ENCODE measurements at places on chromosomes 5 and 9. TPM values are rescaled to one million over a fixed set of nuclear protein-coding genes. Genes with fewer than 3 reads are reported as not detected.
A peak's percentile ranks its signal among the peaks of the same experiment; 100 is the strongest.

GRCh38 chr9:85041466-85042137 is 372.1 kb downstream of the NTRK2 start:
- no peaks in the 10 kb centered on the region for H3K27me3 ChIP-seq
- no peaks in the 10 kb centered on the region for H3K4me1 ChIP-seq
- H3K4me3 ChIP-seq: no peak overlapping the region
- H3K36me3 ChIP-seq: no peaks in the 10 kb centered on the region

GRCh38 chr5:158965334-158965733 is 134.4 kb downstream of the EBF1 start:
- H3K27me3 ChIP-seq: no peaks in the 10 kb centered on the region
- H3K36me3 ChIP-seq: no peaks in the 10 kb centered on the region
- peaks cover 6% of the 10 kb centered on the region for H3K4me1 ChIP-seq

GRCh38 chr9:68507806-68508145 is 32.9 kb downstream of the TMEM252 start:
- H3K4me3 ChIP-seq: no peak overlapping the region
- DNase-seq: no peak
- H3K27me3 ChIP-seq: no peaks in the 10 kb centered on the region

DNA sequence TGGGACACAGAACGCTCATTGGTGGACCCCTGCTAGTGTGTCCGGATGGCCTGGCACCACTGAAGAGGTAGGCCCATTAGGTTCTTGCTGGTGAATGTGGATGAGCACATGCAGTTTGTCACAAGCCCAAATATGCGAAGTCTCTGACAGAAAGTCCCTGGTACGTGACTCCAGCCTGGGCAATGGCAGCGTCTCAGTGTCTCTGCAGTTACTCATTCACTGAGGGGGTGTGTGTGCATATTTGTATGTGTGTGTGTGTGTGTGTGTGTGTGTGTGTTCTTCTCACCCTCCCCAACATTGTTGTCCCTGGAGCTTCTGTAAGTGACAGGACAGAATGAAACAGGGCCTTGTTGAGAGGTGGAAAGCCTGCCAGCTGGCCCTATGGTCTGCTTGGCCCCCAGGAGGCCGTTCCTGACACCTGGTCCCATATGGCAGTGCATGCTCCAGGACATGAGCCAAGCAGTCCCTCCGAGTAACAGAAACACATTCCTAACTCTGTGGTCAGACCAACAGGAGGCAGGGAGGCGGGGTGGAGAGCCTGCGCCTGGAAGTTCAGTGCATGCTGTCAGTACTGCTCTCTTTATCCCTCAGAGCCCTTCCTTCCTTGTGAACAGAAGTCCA is 169.9 kb downstream of the SLC28A3 start:
- H3K4me1 ChIP-seq: peaks cover 11% of the 10 kb centered on the region
- peak overlapping the region; percentile 31 for H3K27ac ChIP-seq
- H3K4me3 ChIP-seq: no peak overlapping the region
- no peaks in the 10 kb centered on the region for H3K36me3 ChIP-seq
- DNase-seq: peak; percentile 34
- H3K27me3 ChIP-seq: no peaks in the 10 kb centered on the region

- H3K36me3 ChIP-seq: no peaks in the 10 kb centered on the region
- peaks cover 30% of the 10 kb centered on the region for H3K4me1 ChIP-seq
- DNase-seq: no peak
- no peak overlapping the region for H3K4me3 ChIP-seq
- H3K27me3 ChIP-seq: no peaks in the 10 kb centered on the region
Observed at GRCh38 chr9:94941211-94941875, 214.8 kb downstream of the AOPEP start.

DNA sequence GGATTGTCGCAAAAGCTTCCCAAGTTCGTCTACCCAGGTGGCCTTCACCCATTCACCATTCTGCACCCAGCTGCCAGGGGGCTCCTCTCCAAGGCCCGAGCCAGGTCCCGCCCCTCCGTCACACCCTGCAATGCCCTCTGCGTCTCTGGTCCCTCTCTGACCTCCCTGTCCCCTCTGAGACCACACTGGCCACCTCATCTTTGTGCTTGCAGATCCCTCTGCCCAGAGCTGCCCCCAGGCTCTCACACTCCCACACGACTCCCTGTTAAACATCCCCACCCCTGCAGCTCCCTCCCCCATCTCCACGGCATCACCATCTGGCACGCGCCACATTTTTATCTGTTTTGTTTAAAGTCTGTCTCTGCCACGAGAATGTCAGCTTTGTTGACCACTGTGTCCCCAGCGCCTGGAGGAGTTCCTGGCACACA is 243.6 kb downstream of the PBX3 start:
- no peaks in the 10 kb centered on the region for H3K36me3 ChIP-seq
- DNase-seq: no peak
- H3K27me3 ChIP-seq: no peaks in the 10 kb centered on the region
- no peaks in the 10 kb centered on the region for H3K4me1 ChIP-seq
- no peak overlapping the region for H3K27ac ChIP-seq

- no peaks in the 10 kb centered on the region for H3K27me3 ChIP-seq
- H3K4me3 ChIP-seq: no peak overlapping the region
- H3K4me1 ChIP-seq: peaks cover 65% of the 10 kb centered on the region
- H3K27ac ChIP-seq: peak overlapping the region; percentile 99
- no peaks in the 10 kb centered on the region for H3K36me3 ChIP-seq
Observed at GRCh38 chr5:172871982-172872381, 37.9 kb downstream of the ERGIC1 start.

- H3K4me1 ChIP-seq: no peaks in the 10 kb centered on the region
- no peak overlapping the region for H3K4me3 ChIP-seq
- H3K27me3 ChIP-seq: no peaks in the 10 kb centered on the region
- no peak for DNase-seq
Observed at GRCh38 chr9:7910426-7911020, 110.9 kb upstream of the DMAC1 start.

DNA sequence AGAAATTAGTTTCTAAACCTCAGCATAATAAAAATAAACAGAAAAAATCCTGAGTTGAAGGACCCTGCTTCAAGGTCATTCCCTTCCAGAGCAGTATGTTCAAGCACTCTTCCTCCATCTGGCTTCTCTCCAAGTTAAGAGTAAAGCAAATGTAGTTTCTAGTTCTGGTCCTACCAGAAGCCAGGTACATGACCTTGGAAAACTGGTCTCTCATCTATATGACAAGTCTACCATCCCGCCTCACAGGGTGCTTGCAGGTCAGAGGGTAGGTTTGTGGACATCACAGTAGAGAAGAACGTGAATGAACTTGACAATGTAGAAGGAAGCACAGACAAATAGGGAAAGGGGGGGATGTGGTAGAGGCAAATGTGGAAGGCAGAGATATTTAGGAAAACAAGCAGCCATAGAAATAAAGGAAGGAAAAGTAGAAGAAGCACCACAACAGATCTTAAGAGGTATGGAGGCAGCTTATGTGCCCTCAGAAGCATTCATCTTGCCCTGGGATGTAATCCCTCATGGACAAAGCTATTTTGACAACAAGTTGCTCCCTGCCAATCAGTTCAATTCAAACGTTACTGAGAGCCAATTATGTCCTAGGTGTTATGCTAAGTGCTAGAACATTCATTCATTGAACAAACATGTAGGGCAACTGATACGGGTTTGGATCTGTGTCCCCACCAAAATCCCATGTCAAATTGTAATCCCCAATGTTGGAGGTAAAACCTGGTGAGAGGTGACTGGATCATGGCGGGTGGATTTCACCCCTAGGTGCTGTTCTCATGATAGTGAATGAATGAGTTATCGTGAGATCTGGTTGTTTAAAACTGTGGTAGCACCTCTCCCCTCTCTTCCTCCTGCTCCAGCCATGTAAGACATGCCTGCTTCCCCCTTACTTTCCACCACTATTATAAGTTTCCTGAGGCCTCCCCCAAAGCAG is 23.7 kb upstream of the CTNNAL1 start:
- no peaks in the 10 kb centered on the region for H3K4me1 ChIP-seq
- H3K27ac ChIP-seq: peak overlapping the region; percentile 35
- H3K36me3 ChIP-seq: peaks cover 4% of the 10 kb centered on the region
- DNase-seq: no peak

DNA sequence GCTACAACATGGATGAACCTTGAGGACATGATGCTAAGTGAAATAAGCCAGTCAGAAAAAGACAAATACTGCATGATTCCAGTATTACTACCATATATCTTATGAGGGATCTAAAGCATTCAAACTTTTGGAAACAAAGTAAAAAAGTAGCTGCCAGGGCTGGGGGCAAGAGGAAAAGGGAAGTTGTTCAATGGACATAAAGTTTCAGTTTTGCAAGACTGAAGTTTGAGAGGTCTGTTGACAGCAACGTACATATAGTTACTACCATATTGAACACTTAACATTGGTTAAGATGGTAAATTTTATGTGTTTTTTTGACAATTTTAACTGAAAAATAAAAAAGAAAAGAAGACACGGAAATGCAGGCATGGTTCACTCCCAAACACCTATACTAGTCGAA is 77.6 kb downstream of the MAPKAP1 start:
- peaks cover 15% of the 10 kb centered on the region for H3K4me1 ChIP-seq
- H3K27ac ChIP-seq: no peak overlapping the region
- H3K27me3 ChIP-seq: no peaks in the 10 kb centered on the region
- DNase-seq: no peak

DNA sequence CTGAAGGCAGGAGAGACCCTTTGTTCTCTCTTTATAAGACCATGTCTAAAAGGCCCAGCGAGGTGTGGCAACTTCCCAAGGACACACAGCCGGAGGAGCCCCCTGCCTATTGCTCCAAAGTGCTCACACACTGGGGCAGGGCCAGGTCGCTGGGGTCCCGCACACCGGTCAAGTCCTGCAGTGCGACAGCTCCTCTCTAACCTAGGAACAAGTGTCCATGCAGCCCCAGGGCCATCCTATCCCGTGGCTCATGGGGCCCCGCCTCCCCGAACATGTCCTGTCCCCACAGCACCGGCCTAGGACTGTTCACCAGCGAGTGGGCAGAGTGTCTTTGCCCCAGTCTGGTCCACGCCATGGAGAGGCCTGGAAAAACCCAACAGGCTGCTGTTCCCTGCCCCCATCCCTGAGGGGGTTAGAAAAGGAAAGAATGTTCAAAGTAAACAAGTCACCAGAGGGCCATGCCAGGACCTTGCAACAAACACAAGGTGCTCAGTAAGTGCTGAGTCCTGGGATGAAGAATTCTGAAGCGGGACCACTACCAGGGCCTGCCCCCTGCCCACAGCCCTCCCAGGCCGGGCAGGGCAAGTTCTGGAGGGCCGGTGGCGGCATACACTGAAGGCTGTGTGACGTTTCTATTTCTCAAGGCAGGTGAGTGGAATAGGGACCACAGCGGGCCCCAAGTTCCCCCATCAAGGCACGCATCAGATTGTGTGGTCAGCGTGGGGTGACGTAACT is 938 bp downstream of the NINJ1 start:
- DNase-seq: no peak
- peaks cover 41% of the 10 kb centered on the region for H3K4me1 ChIP-seq
- peak overlapping the region; percentile 96 for H3K27ac ChIP-seq
- no peaks in the 10 kb centered on the region for H3K36me3 ChIP-seq

GRCh38 chr9:72649127-72649442 is 127.7 kb downstream of the TMC1 start:
- H3K27ac ChIP-seq: no peak overlapping the region
- no peaks in the 10 kb centered on the region for H3K27me3 ChIP-seq
- DNase-seq: no peak
- H3K4me1 ChIP-seq: no peaks in the 10 kb centered on the region
- H3K4me3 ChIP-seq: no peak overlapping the region

DNA sequence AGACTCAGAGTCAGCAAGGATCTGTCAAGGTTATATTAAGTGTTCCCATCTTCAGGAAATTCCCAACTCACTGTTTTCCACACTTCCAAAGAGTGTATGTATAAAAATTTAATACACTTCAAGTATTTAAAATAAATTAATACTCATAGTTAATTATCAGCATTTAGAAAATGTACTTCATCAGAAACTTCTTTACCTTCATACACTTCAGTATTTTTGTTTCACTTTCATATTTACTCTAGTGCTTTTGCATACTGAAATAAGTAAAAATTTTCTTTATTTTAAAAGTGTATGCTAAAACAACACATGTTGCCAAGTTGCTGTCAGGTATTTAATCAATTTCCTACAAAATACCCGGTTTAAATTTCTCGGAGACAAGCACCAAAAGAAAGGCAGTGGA is 16.5 kb downstream of the RICTOR start:
- H3K27ac ChIP-seq: no peak overlapping the region
- DNase-seq: no peak
- H3K27me3 ChIP-seq: no peaks in the 10 kb centered on the region
- peak overlapping the region; percentile 52 for H3K4me3 ChIP-seq
- H3K36me3 ChIP-seq: no peaks in the 10 kb centered on the region

DNA sequence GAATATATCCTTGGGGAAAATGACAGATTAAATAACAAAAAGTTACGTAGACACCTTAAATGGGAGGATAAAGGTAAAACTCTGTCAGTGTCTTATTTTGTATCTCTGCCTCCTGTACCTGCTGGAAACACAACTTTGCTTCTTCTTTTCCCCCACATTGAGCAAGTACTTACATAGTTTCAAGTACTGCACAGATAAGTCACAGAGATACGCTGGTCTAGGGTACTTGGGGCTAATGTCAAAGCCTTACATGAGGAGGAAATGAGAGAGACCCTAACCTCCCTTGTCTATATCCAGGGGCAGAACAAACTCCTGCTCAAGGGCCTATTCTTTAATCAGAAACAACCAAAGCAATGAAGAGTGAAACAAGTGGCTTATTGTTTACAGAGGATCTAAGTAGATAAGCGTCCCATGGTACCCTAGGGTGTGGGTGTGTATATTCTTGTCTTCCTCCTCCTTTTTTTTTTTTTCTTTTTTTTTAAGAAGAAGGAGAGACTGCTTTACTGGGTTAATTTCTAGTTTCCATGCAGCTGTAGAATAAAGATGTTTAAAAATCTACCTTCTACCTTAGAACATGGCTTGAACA is 43.1 kb downstream of the ELL2 start:
- H3K27ac ChIP-seq: no peak overlapping the region
- no peaks in the 10 kb centered on the region for H3K36me3 ChIP-seq
- H3K4me3 ChIP-seq: no peak overlapping the region
- DNase-seq: no peak
- H3K27me3 ChIP-seq: no peaks in the 10 kb centered on the region

GRCh38 chr9:33517373-33517772 is 6.7 kb upstream of the ANKRD18B start:
- H3K36me3 ChIP-seq: no peaks in the 10 kb centered on the region
- H3K4me1 ChIP-seq: no peaks in the 10 kb centered on the region
- H3K27ac ChIP-seq: no peak overlapping the region
- DNase-seq: no peak
- H3K4me3 ChIP-seq: no peak overlapping the region
- H3K27me3 ChIP-seq: no peaks in the 10 kb centered on the region

Gene SPOCK1
- total RNA-seq: 43.2 TPM

Gene MAN1B1
- 32.9 TPM for total RNA-seq

Gene CDX1
- total RNA-seq: not detected

Gene FBN2
- 0.68 TPM for total RNA-seq

Gene NR4A3
- total RNA-seq: 9.7 TPM

Gene DOK3
- total RNA-seq: 35.6 TPM

Gene SLC34A1
- total RNA-seq: not detected

Gene CENPK
- 0.42 TPM for total RNA-seq

Gene PLGRKT
- total RNA-seq: 8.8 TPM

Gene FAM169A
- total RNA-seq: 1.1 TPM

Gene CNTNAP3B
- 94.8 TPM for total RNA-seq

Gene PTGDS
- 66.1 TPM for total RNA-seq

All from thoracic aorta (tissue), 2 donors.